Left renal pelvis (tissue), 4 donors: ENCODE measurements at places on chromosomes 5 and 9. TPM values are rescaled to one million over a fixed set of nuclear protein-coding genes. Genes with fewer than 3 reads are reported as not detected.

Gene LCN15
- polyA plus RNA-seq, result 0.07 TPM

Gene MOB3B
- polyA plus RNA-seq, result 24.6 TPM

Gene C5orf58
- polyA plus RNA-seq, result not detected

Gene PCDHA3
- 0.35 TPM for polyA plus RNA-seq

Gene OR1J4
- polyA plus RNA-seq, result not detected

Gene SPINK5
- 0.33 TPM for polyA plus RNA-seq

Gene CDKN2B-AS1
- polyA plus RNA-seq, result 0.72 TPM

Gene FOXD1
- 15.5 TPM for polyA plus RNA-seq

Gene N4BP3
- polyA plus RNA-seq, result 4.0 TPM

Gene EIF4E1B
- polyA plus RNA-seq, result not detected

Gene ADAMTS13
- polyA plus RNA-seq, result 14.0 TPM

Gene SHOC1
- 1.1 TPM for polyA plus RNA-seq

Gene MSMP
- not detected for polyA plus RNA-seq

Gene KCNN2
- 6.3 TPM for polyA plus RNA-seq

Gene IQGAP2
- 67.6 TPM for polyA plus RNA-seq

Gene LHX3
- not detected for polyA plus RNA-seq

Gene NUP155
- 31.2 TPM for polyA plus RNA-seq

Gene PTGES
- 5.9 TPM for polyA plus RNA-seq

Gene PFN3
- polyA plus RNA-seq, result 0.26 TPM

Gene RNF183
- polyA plus RNA-seq, result 6.8 TPM

Gene TMEM215
- 0.34 TPM for polyA plus RNA-seq

Gene TRPM6
- polyA plus RNA-seq, result 1.1 TPM

Gene C6
- 0.44 TPM for polyA plus RNA-seq

Gene PHF24
- 0.15 TPM for polyA plus RNA-seq

Gene ABCA1
- 9.2 TPM for polyA plus RNA-seq

Gene MLANA
- 0.99 TPM for polyA plus RNA-seq

Gene KIF12
- polyA plus RNA-seq, result 256 TPM

Gene FGD3
- 8.2 TPM for polyA plus RNA-seq

Gene ANGPTL2
- polyA plus RNA-seq, result 12.4 TPM

Gene KIAA0825
- polyA plus RNA-seq, result 4.1 TPM

Gene ADAMTS12
- polyA plus RNA-seq, result 12.6 TPM

Gene KIF4B
- polyA plus RNA-seq, result 0.12 TPM

Gene DIPK1B
- 40.4 TPM for polyA plus RNA-seq

Gene IFNB1
- not detected for polyA plus RNA-seq

Gene ZFP2
- 9.2 TPM for polyA plus RNA-seq

Gene SLC45A2
- polyA plus RNA-seq, result 0.47 TPM

Gene SHLD3
- polyA plus RNA-seq, result 5.5 TPM
